ENCODE measurements at places on chromosomes 7 and 10.

- DNase-seq, result no peak
These were observed 39.9 kb downstream of the APBB1IP start for GRCh38 chr10:26478061-26478460.

DNA sequence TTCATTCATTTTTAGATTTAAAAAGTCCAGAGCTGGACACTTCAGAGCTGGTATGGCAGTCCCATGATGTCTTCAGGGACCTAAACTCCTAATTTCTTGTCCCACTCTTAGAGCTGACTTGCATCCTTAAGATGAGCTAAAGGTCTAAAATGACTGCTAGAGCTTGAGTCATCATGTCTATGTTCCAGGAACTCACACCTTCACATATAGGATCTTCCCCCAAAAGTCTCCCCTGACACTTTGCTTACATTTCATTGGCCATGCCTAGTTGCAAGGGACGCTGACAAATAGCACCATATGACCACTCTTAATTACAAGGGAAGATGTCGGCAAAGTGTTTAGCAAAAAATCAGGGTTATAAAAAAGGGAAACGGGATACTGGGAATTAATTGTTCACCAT is 10.4 kb upstream of the AOAH start:
- no peak for DNase-seq

GRCh38 chr10:118767297-118768040 is 12.7 kb upstream of the CACUL1 start:
- DNase-seq, result no peak

- no peak for DNase-seq
These were observed 33.5 kb downstream of the ZNF800 start for GRCh38 chr7:127359011-127359410.

DNA sequence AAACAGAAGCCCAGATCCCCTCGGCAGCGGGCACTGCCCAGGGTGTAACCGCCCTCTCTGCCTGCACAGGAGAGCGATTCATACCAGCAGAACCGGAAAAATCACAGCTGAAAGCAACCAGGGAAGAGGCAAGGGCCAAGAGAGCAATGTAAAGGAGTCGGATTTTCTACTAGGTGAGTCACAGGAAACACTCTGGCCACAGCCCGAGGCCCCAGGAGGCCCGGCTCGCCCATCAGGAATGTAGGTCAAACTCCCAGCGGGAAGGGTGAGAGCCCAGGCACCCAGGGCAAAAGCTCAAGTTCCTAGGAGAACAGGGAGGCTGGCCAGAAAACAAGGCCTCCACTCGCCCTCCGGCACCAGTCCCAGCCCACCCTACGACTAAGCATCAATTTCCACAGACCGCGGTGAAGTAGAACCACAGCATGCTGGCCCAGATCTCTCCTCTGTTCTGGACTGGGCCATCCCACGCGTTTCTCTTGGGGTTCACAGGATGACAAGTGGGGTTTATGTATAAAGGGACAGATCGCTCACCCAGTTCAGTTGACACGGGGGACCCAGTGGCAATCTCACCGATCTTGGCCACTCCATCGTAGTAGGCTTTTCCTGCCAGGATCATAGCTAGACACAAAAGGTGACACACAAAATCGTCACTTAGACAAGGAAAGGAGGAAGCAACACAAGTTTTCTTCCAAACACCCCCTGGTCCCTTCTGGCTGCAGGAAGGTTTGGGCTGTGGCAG is 46.2 kb downstream of the BAIAP2L1 start:
- no peak for DNase-seq

DNA sequence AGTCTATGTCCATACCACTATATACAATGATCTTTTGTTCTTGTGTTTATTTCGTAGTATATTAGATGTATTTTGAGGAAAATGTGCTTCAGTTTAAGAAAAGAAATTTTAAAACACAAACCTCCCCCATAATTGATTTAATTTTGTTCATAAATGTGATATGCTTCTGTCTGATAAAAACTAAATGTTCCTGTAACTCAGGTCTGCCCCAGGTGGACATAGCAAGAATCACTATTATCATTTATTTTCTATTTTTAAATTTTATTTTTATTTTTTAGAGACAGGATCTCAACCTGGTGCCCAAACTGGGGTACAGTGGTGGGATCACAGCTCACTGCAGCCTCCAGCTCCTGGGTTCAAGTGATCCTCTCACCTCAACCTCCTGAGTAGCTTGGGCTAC is 43.2 kb downstream of the BEND7 start:
- DNase-seq, result peak; percentile 12

Measured in germinal center (tissue), 1 donor.